Thoracic aorta (tissue), 2 donors: ENCODE measurements at places on chromosomes 16 and 17.

DNA sequence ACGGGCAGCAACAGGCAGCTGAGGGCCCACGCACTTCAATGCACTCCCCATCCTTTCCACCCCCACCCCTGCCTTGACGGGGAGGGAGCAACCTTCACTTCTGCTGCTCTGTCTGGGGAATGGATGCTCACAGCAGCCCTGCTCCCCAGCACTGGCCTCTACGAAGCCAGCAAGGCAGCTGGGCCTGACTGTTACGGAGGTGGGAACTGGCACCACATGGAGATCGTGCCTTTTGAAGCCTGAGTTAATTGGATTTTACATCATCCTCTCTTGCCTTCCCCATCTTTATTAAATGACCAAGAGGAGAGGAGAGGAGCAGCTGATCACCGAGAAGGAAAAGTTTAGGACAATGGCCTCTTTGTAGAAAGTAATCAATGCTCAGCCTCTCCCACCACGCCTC lies 187.0 kb upstream of the RPL38 start:
- DNase-seq: no peak

GRCh38 chr16:81879625-81880024 lies 100.5 kb downstream of the PLCG2 start:
- no peak for DNase-seq

GRCh38 chr16:3770530-3770929 lies 53.2 kb upstream of the TRAP1 start:
- no peak for DNase-seq

GRCh38 chr17:200586-200985 lies 19.1 kb upstream of the DOC2B start:
- DNase-seq: no peak

DNA sequence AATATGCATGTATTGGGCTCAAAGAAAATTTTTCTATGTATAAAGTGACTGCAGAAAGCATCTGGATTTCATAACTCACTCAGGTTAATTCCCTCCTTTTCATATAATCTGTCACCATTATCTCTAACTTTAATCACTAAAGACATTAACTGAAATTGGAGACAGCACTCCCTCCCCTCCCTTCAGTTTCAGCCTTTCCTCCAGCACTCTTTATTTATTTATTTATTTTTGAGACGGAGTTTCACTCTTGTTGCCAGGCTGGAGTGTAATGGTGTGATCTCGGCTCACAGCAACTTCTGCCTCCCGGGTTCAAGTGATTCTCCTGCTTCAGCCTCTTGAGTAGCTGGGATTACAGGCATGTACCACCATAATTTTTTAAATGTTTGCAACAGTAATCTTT lies 43.1 kb downstream of the CDH8 start:
- DNase-seq: no peak

DNA sequence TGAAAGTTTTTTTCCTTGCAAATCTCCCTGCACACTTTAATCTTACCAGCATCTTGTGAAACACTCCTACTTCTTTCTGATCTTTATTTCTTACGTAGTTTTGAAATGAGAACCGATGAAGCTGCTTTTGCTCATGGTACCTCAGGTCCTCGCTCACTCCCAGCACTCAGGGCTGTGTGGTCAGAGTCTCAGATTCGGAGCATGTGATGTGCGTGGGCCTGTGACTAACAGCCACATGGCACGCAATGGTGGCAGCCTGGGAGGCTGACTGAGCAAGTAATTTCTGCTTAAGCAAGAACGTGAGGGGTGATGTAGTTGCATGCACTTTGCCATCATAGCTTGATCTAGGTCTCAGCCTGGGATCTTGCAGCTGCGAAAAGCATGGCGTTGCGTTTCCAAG lies 624.3 kb downstream of the MAF start:
- no peak for DNase-seq

GRCh38 chr17:66275651-66276050 lies 26.8 kb upstream of the PRKCA start:
- DNase-seq: peak; percentile 72

- DNase-seq: no peak
Observed at GRCh38 chr17:50495918-50496317, 12.3 kb upstream of the MYCBPAP start.

GRCh38 chr16:65671071-65671470 lies 549.2 kb upstream of the CDH11 start:
- no peak for DNase-seq

DNA sequence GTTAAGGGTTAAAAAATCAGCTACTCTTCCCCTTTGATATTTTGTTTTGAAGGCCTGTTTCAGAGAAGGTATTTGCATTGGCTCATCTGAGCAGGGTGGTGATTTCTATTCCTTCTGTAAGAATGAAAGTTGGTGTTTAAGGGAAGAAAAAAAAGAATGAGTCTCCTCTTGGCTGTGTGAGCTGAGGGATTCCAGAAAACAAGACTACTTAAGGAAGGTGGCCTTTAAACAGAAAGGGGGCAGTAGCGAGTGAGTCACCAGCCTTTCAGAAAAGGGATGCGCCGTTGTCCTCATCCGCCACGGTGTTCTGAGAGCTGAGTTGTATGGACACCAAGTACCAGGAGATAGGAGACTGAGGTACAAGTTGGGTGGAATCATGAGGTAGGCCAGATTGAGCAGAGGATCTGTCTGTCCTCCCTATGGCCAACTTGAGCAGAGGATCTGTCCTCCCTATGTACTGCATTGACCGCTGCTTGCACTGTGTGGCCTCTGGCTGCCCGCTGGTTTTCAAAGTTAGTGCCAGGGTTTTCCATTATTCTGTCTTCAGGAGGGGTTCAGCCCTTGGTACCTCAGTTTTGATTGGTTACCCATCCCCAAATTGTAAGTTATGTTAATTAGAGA lies 8.2 kb downstream of the PRKCA start:
- no peak for DNase-seq

DNA sequence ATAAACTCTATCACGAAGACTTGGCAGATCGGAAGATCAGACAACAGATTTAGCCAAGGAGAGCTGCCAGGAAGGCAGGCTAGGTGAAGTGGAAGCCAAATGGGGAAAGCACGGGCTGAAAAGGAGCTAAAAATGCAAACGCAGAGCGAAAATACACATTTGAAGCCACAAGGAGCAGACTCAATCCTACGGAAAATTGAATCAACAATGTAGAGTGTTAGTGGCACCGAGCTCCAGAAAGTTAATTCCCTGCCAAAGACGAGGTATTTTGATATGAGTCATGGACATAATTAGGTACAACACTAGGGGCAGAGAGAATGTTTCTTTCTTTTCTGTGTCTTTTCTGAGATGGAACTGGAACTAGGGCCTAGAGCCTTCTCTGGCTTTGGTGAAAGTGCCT lies 20.7 kb downstream of the GSG1L start:
- DNase-seq: no peak

DNA sequence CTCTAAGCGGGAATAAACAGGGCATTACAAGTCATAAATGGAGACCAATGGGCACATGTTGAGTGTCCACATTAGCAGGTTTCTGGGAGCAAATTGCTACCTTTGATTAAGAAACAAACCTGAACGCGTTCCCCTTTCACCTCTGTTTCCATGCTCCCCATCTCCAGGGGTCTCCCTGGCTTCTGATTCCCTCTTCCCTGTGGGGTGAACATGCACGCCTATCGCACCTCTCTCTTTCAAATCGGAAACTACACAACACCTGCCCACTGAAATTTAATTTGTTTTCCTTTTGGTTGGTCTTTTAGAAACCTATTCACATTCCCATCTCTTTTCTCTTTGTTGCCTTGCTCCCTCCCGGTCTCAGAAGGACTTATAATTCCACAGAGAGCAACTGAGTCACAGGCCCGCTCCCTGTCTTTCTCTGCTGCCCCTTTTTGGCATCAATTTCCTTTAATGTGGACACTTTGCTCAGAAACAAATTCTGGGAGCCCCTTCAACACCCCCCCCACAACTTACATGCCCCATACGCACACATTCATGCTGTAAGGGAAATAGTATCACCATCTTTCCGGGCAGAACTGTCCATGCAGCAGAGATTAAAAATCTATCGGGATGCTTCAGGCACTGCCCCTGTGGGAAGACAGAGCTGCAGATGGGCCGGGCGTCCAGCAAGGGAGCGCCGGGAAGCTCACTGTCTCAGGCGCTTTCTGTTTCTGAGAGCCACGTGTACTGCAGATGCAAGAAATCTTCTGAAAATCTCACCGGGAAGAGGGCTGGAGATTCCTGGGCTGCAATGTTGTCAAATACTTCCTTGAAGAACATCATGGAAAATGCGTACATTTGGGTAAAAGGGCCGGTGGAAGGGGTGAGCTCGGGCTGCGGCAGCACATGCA lies 7.2 kb upstream of the FOXF1 start:
- DNase-seq: no peak

- no peak for DNase-seq
Observed at GRCh38 chr17:16269658-16270057, 52.6 kb downstream of the PIGL start.

GRCh38 chr17:75334723-75335122 lies 45.5 kb upstream of the SLC25A19 start:
- no peak for DNase-seq

DNA sequence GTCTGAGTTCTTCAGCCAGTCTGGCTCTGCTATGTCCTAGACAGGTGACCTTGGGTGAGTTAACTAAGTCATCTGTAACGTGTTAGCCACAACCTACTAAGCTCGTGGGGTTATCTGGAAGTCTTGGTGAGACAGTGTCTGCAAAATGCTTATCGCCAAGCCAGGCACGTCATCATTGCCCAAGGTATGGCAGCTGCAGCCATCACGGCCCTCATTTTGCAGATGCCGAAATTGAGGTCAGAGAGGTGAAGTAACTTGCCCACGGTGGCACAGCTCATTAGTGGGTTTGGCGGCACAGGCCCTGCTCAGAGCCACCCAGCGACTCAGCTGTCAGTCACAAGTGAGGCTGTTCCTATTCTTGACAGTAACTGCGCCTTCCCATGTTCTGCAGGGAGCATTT lies 79.8 kb downstream of the CMIP start:
- DNase-seq: no peak

DNA sequence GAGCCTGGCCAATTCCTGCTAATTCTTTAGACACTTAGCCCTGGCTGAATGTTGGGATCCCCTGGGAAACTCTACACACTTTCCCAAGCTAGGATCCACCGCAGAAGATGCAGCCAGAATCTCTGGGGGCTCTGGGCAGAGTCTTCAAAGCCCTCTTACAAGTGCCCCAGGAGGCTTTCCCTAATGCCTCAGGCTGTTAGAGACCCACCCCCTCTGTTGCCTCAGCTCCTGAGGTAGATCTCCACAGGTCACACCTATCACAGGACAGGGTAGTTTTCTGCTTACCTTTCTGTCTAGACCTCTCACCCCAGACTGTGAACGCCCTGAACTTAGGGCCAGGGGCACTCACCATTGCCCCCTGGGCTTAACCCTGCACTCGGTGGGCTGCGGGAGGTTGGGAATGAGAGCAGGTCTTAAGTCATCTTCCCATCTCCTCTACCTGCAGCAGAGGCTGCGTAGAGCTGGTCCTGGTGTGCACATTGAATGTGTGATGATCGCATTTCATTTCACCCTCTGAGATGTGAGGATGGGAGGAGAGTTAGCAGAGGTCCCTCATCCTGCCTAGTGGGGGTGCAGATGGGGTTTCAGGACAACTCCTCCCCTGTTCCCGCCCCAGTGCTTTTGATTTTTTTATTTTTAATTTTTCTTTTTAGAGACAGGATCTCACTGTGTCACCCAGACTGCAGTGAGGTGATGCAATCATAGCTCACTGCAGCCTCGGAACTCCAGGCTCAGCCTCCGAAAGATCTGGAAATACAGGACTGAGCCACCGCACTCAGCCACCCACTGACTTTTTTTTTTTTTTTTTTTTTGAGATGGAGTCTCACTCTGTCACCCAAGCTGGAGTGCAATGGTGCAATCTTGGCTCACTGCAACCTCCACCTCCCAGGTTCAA lies 89.0 kb upstream of the LHX1 start:
- no peak for DNase-seq

DNA sequence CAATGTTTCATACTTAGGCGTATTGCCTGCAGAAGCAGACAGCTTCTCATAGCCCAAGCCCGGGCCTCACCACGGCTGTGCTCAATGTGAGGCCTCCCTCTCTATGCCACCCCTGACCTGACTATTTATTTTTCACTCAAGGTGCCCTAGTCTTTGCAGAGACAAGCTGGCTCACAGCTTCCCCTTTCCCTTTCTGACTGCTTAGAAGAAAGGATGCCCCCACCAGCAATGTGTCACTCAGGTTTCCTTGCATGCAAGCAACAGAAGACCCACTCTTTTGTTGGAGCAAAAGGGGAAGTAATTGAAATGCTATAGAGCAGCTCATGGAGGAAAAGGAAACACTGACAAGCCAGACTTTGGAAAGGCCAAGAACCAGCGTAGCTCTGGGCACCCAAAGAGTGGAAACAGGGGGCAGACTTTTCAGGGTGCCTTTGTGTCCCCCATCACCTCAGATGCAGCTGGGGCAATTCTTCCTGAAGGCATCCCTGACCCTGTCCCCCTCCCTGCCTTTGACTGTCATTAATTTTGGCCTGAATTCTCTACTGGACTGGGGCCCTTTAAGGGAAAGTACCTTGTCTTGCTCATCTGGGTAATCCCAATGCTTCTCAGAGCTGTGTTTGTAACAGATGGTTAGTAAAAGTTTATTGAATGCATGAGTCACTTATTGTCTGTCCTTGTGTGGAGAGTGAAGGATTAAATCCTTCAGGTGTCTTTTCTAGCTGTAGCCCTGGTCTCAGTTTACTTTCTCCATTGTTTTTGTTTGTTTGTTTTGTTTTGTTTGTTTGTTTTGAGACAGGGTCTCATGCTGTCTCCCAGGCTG lies 17.8 kb downstream of the RGS9 start:
- no peak for DNase-seq

DNA sequence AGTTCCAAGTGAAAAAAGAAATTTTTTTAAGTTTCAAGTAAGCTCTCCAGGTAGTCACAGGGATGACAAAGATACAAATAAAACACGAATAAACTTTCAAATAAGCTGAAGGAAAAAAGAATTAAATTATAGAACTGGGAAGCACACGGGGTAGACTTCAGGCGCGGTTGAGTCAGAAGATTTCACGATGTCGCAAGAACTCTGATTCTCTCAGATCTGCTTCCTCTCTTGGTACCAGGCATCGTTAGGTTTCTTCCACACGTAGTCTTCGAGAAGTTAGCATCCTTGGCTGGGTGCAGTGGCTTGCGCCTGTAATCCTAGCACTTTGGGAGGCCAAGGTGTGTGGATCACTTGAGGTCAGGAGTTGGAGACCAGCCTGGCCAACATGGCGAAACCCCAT lies 784.1 kb upstream of the RBFOX1 start:
- no peak for DNase-seq

DNA sequence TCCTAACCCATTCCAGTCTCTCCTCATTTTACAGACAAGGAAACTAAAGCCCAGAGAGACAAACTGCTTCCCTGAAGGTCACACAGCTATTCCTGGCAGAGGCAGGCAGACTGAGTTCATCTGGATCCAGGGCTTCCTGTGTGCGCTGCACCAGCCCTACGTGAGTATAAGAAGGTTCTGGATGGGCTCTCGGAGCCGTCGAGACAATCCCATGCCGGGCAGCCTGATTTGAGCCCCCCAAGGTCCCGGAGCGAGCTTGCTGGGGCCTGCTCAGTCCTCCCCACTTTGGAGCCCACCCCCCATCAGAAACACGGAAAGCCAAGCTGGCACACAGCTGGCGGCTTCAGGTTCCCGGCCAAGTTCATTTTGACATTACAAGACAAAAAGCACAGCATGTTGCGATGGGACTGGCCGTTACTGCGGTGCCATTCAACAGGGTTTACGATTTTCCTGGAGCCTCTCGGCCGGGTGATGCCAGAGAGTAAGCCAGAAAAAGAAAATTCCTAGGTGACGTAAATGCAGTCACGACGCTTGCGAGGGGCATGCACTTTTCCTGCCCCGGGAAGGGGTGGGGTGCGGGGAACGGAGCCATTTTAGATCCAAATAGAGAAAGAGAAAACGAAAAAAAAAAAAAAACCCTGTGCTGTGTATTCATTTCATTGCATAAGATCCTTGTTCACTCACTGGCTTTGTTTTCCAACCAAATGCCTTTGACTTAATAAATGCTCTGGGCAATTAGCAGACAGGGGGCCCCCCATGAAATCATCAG lies 167.1 kb upstream of the FOXF1 start:
- DNase-seq: peak; percentile 36
